ENCODE measurements at places on chromosomes 5 and 9. TPM values are rescaled to one million over a fixed set of nuclear protein-coding genes. Genes with fewer than 3 reads are reported as not detected.

GRCh38 chr9:35757226-35757891 lies 3.3 kb upstream of the MSMP start:
- peak; percentile 66 for DNase-seq
- peaks cover 19% of the 10 kb centered on the region for H3K36me3 ChIP-seq
- H3K27ac ChIP-seq: peak overlapping the region; percentile 90
- no peaks in the 10 kb centered on the region for H3K4me1 ChIP-seq

DNA sequence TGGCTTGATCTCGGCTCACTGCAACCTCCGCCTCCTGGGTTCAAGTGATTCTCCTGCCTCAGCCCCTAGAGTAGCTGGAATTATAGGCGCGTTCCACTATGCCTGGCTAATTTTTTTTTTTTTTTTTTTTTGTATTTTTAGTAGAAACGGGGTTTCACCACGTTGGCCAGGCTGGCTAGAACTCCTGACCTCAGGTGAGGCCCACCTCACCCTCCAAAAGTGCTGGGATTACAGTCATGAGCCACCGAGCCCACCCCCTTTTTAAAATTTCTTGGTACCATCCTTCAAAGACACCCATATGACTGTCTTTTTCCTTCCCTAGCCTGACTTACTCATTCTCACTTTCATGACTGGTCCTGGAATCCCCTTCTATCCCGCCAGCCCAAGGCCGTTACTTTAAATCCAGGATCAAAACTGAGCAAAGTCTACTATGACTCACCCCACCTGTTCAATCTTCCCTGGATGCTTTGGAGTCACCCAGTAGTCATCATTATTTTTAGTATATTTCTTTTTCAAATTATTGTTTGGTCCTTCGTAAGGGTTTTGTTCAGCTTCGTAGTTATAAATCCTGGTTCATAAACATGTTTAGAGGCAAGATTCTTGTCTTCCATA lies 1.2 kb upstream of the TBCA start:
- no peak overlapping the region for H3K27ac ChIP-seq
- no peak overlapping the region for H3K4me3 ChIP-seq
- peaks cover 29% of the 10 kb centered on the region for H3K4me1 ChIP-seq
- no peaks in the 10 kb centered on the region for H3K36me3 ChIP-seq
- no peaks in the 10 kb centered on the region for H3K27me3 ChIP-seq

DNA sequence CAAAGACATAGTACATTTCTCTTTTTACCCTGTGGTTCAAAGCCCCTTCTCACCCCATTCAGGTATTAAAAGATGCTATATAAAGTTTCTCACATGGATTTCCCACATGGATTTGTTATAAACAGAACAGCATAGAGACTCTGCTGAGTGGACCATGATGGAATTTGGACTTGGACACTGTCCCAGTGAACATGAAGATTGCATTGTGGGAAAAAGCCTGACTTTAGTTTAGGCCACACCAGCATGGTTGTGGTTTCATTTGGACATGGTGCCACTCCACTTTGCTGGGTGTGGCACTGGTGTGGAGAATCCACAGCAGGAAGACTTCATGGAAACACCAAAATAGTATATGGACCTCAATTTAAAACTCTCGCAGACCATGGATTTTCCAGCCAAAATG lies 124.6 kb downstream of the ARHGAP26 start:
- no peak overlapping the region for H3K4me3 ChIP-seq
- no peak overlapping the region for H3K27ac ChIP-seq
- no peaks in the 10 kb centered on the region for H3K27me3 ChIP-seq
- DNase-seq: no peak

DNA sequence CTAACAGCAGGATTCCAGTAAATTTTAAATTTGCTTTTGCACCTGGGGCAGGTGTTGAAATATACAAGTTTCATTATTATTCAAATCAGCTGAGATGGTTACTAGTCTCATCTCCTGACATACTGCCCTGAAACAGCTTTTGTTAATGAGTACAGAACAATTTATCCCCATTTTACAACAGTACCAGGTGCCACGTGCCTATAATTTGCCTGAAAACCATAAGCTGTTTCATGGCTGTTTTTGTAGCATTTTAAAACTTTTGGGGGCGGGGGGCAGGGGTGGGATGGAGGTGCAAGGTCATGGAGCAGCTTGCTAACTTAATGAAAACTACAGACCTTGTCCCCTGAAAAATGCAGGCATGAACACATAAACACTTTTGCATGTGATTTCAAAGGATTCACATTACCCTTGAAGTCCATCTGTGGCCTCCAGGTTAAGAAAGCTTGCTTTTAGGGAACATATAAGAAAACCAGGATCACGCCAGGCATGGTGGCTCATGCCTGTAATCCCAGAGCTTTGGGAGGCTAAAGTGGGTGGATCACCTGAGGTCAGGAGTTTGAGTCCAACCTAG lies 42.1 kb downstream of the TIMD4 start:
- H3K4me3 ChIP-seq: no peak overlapping the region
- no peak overlapping the region for H3K27ac ChIP-seq
- H3K36me3 ChIP-seq: no peaks in the 10 kb centered on the region
- H3K4me1 ChIP-seq: no peaks in the 10 kb centered on the region
- DNase-seq: no peak

DNA sequence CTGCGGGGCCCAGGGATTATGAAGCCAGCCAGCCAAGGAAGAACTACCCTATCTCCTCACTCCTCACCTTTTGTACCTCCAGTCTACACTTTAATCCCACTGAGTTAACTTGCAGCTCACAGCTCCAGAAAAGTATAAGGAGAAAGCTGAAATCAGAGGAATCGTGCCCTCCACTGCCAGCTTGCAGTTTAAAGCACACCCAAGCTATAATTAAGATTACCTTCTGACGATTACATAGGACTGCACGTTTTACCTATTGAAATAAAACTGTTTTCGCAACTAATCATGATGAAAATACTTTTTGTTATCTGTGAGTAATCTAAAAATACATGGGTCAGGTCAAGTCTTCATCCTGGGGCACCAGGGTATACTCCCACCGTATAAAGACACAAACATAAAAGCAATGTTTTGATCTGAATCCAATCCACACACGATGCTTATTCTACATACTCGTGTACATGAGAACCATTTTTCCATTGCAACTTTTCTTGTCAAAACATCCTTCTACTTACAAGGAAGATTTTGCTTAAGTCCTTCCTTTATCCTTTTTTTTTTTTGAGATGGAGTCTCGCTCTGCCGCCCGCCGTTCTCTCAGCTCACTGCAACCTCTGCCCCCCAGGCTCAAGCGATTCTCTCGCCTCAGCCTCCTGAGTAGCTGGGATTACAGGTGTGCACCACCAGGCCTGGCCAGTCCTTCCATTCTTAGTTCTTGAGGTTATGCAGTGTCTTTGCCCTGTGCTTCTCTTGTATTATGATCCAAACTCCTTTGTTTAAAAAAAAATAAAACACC lies 7.6 kb downstream of the RPL37 start:
- H3K36me3 ChIP-seq: peaks cover 66% of the 10 kb centered on the region
- no peaks in the 10 kb centered on the region for H3K27me3 ChIP-seq

DNA sequence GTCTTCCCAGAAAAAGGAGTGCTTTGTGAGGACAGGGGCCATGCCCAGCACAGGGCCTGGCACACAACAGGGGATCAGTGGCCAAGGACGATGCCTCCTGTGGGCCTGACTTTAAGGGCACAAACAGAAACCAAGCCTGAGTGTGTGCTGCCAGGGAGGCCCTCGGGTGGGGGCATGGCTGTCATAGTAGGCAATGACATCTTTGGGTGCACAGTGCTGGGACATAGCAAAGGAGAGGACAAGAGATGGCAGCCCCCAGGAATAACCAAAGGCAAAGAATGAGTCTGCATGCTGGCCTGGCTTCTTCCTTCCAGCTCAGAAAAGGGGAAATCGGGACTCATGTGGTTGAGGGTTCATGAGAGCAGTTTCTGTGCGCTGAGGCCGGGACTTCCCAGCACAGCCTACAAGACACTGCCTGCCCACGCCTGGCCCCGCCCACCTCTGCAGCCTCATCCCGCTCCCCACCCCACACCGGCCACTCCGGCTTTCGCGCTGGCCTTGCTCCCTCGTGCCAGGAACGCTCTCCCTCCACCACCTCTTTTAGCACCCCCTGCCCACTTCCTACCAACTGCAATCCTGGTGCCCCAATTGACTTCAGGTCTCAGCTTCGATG lies 13.8 kb upstream of the LHX2 start:
- no peaks in the 10 kb centered on the region for H3K36me3 ChIP-seq
- H3K4me3 ChIP-seq: no peak overlapping the region
- no peaks in the 10 kb centered on the region for H3K4me1 ChIP-seq
- H3K27me3 ChIP-seq: peaks cover 56% of the 10 kb centered on the region

- H3K27me3 ChIP-seq: no peaks in the 10 kb centered on the region
- no peak for DNase-seq
- no peak overlapping the region for H3K27ac ChIP-seq
- H3K36me3 ChIP-seq: no peaks in the 10 kb centered on the region
- no peaks in the 10 kb centered on the region for H3K4me1 ChIP-seq
These were observed 217.9 kb downstream of the ENC1 start for GRCh38 chr5:74422671-74423070.

DNA sequence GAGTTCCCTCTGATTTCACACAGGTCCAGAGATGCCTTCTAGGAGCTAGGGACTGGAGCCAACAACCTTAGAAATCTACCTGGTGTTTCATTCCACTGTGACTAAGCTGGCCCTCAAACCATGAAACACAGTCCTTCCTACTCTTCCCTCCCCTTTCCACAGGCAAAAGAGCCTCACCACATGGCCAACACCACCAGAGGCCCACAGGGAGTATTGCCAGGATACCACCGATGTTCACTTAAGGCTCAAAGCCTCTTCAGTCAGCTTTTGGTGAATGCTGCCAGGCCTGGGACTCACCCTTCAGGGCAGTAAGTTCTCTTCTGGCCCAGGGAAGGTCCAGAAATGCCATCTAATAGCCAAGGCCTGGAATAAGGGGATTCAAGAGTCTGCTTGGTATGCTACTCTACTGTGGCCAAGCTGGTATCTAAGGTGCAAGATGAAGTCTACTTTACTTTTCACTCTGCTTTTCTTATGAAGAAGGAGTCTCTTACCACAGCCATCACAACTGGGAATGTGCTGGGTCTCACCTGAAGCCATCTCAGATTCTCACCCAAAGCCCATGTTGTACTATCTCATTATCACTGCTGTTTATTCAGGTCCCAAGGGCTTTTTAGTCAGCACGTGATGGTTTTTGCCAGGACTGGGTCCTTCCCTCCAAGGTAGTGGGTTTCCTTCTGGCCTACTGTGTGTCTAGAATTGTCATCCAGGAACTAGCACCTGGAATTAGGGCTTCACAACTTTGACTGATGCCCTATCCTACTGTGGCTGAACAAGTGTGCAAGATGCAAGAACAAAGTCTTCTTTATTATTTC lies 1018.4 kb downstream of the TAF11L14 start:
- no peaks in the 10 kb centered on the region for H3K27me3 ChIP-seq
- H3K27ac ChIP-seq: no peak overlapping the region
- no peaks in the 10 kb centered on the region for H3K36me3 ChIP-seq

- no peaks in the 10 kb centered on the region for H3K27me3 ChIP-seq
- no peak overlapping the region for H3K27ac ChIP-seq
- no peaks in the 10 kb centered on the region for H3K36me3 ChIP-seq
- DNase-seq: no peak
These were observed 106.3 kb downstream of the DRD1 start for GRCh38 chr5:175337680-175338079.

GRCh38 chr9:4832786-4833579 lies 40.2 kb downstream of the RCL1 start:
- no peak overlapping the region for H3K27ac ChIP-seq
- H3K36me3 ChIP-seq: peaks cover 22% of the 10 kb centered on the region
- H3K4me3 ChIP-seq: no peak overlapping the region

GRCh38 chr9:92649007-92649406 lies 20.9 kb downstream of the IPPK start:
- H3K36me3 ChIP-seq: peaks cover 58% of the 10 kb centered on the region
- H3K27ac ChIP-seq: no peak overlapping the region
- no peak overlapping the region for H3K4me3 ChIP-seq
- H3K27me3 ChIP-seq: no peaks in the 10 kb centered on the region
- peak; percentile 32 for DNase-seq

- peaks cover 16% of the 10 kb centered on the region for H3K4me1 ChIP-seq
- H3K36me3 ChIP-seq: no peaks in the 10 kb centered on the region
- no peak for DNase-seq
- H3K27ac ChIP-seq: no peak overlapping the region
- H3K4me3 ChIP-seq: no peak overlapping the region
- no peaks in the 10 kb centered on the region for H3K27me3 ChIP-seq
These were observed 54.4 kb downstream of the ITGA1 start for GRCh38 chr5:52842111-52842510.

DNA sequence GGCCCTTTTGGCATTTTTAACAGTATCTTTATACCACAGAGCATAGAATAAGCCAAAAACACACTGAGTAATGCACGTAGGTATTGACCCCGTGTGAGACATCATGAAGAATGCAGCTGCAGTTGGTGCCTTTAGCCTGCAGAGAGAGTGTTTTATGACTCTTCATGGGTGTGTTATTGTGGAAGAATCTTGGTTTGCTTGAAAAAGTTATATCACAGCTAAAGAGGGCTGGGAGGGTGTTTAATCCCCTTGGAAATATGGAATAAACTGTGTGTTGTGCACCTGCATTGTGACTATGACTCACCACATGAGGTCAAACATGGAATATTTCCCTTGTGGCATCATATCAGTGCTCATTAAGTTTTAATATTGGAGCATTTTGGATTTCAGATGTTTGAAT lies 458.7 kb downstream of the CDH9 start:
- H3K4me3 ChIP-seq: no peak overlapping the region
- no peaks in the 10 kb centered on the region for H3K4me1 ChIP-seq
- H3K36me3 ChIP-seq: no peaks in the 10 kb centered on the region
- H3K27ac ChIP-seq: no peak overlapping the region

DNA sequence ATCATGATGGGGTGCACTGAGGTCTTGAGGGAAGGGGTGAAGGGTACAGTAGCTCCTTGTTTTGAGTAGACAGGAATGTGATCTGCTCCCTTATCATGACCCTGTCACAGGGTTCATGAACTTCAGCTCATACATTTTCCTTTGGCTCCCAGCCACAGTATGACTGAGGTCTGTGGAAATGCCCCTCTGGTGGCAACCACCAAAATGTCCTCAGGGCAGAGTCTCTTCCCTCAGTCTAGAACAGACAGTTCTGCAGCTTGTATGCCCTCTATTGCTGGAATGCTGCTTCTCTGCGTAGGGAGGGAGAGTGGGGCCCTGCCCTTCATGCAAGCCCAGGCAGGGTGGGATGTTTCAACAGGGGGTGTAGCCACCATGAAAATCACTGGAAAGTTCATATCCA lies 53.8 kb upstream of the SNCAIP start:
- no peak overlapping the region for H3K4me3 ChIP-seq
- H3K27me3 ChIP-seq: no peaks in the 10 kb centered on the region
- H3K27ac ChIP-seq: no peak overlapping the region

GRCh38 chr9:134463280-134463679 lies 137.0 kb downstream of the RXRA start:
- no peak overlapping the region for H3K4me3 ChIP-seq
- no peak for DNase-seq

GRCh38 chr9:121645003-121645402 lies 6.4 kb upstream of the DAB2IP start:
- DNase-seq: no peak
- no peak overlapping the region for H3K27ac ChIP-seq
- H3K36me3 ChIP-seq: no peaks in the 10 kb centered on the region
- no peak overlapping the region for H3K4me3 ChIP-seq
- H3K27me3 ChIP-seq: no peaks in the 10 kb centered on the region

GCNT4 gene
- total RNA-seq: 0.41 TPM

DNM1 gene
- total RNA-seq: 2.5 TPM

LRRC19 gene
- not detected for total RNA-seq

ZNF883 gene
- 3.8 TPM for total RNA-seq

FBXO38 gene
- 36.7 TPM for total RNA-seq

NTNG2 gene
- 5.2 TPM for total RNA-seq
